ENCODE measurements at places on chromosomes 3 and 15. TPM values are rescaled to one million over a fixed set of nuclear protein-coding genes. Genes with fewer than 3 reads are reported as not detected.
A peak's percentile ranks its signal among the peaks of the same experiment; 100 is the strongest.

TEX55 gene
- total RNA-seq = not detected

ERC2 gene
- 1.2 TPM for total RNA-seq

DNA sequence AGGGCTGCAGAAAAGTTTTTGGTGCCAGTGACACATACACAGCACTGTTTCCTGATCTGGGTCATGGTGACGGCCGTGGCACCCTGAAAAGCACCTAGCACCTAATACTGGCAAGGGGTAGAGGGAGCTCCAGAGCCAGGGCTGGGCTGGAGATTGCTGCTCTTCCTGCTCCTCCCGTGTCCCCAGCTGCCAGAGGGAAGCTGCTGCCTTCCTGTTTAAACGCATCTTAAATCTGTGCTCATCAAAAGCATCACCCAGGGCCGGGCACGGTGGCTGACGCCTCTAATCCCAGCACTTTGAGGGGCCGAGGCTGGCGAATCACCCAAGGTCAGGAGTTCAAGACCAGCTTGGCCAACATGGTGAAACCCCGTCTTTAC, 156.7 kb upstream of the MEF2A start:
- DNase-seq = peak; percentile 73

HEG1 gene
- total RNA-seq = 168 TPM

DNA sequence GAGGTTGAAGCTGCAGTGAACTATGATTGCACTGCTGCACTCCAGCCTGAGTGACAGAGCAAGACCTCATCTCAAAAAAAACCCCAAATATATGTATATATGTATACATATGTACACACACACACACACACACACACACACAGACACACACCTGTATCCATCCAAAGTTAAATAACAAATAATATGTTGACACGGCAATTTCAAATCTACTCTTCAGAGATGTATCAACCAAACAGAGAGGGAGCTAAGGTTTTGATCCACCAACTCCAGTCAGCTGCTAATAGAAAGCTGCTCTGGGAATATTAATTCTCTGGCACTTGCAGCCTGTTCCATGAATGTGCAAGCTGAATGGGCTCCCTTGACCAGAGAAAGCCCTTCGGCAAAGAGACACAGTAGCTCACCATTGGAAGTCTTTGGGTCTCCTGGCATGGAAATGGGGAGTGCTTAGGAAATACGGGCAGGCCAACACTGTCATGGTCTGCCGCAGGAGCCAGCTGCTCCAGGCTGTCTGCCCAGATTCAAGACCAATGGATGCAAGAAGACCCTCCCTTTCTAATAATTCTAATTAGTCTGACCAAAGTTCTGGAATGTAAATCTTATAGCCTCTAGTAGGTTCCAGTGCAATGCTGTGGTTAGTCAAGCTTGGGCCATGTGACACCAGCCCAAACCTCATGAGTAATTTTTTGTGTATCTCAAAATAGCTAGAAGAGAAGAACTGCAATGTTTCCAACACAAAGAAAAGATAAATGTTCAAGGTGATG, 299.8 kb downstream of the KBTBD8 start:
- no peak for DNase-seq

GRCh38 chr3:35908366-35909232, 269.3 kb downstream of the ARPP21 start:
- no peak for DNase-seq
